ENCODE measurements at places on chromosomes 2 and 18.

DNA sequence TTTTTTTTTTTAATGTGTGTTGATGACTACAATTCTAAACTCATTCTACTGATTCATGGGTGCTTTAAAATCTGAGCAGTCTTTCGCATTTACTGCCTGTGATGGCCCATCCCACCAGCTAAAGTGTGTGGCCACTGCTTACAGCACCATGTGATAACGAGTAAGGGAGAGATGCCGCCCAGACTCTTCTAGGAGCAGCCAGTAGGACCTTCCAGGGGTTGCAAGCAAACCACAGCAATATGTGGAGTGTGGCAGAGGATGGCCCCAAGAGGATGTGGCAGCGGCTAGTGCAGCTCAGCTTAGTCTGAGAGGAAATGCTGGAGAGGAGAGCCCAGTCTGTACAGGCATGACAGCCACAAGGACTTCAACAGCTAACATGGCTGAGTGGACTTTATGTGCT is 14.9 kb downstream of the IL1B start:
- no peak for DNase-seq

DNA sequence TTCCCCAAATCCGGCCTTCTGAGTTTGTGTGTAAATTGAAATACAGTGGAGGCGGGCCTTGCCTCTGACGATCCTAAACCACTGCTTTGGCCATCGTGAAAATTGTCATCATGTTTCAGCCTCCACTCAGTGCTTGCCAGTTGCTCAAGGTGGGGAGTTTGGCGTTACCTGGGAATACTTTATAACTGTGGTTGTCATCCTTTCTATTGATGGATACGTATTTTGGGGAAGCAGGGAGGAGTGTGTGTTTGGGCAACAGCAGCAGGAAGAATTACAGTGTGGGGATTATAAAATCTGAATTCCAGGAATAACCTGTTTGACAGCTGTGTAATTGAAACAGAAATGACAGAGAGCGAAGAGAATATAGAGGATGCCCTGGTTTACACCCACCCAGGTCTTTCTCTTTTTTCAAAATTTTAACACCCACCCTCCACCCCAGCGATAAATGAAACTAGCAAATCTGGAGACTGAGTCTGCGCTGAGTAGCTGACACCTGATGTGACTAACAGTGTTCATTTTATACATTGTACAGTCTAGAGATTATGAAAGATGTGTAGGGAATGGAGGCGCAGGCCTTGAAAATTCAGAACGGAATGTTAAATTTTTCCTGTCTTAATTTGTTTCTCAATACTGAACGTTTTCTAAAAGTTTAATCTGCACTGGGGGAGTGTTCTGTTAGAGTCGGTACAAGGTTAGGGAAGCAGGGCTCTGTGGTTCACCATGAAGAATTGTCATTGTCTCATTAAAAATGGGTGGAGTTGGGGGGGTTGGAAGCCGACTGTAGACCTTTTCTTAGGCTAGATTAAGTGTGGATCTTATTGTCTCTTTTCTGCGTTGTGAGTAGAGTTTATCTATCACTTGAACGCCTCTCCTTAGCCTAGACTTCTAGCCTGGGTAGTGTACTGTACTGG is 1.6 kb downstream of the MAP4K4 start:
- DNase-seq: no peak

- peak; percentile 49 for DNase-seq
Measured at GRCh38 chr2:217713395-217714286, 289.2 kb downstream of the TNS1 start.

DNA sequence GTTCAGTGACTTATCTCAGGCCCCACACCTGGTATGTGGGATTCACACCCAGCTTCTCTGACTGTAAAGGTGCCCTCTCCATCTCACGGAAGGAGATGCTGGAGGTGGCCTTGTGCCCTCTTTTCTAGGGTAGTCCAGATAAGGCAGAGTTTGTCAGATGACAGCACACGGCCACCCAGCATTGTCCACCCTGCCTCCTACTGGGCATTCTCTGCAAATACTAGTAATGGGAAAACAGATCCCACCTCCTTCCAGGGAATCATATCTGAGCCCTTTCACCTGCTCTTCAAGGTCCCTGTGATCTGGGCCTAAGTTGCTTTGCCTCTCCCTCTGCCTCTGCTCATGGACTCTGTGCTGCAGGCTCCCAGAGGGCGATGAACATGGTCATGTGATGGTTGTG is 214.7 kb downstream of the CLIP4 start:
- DNase-seq: no peak

DNA sequence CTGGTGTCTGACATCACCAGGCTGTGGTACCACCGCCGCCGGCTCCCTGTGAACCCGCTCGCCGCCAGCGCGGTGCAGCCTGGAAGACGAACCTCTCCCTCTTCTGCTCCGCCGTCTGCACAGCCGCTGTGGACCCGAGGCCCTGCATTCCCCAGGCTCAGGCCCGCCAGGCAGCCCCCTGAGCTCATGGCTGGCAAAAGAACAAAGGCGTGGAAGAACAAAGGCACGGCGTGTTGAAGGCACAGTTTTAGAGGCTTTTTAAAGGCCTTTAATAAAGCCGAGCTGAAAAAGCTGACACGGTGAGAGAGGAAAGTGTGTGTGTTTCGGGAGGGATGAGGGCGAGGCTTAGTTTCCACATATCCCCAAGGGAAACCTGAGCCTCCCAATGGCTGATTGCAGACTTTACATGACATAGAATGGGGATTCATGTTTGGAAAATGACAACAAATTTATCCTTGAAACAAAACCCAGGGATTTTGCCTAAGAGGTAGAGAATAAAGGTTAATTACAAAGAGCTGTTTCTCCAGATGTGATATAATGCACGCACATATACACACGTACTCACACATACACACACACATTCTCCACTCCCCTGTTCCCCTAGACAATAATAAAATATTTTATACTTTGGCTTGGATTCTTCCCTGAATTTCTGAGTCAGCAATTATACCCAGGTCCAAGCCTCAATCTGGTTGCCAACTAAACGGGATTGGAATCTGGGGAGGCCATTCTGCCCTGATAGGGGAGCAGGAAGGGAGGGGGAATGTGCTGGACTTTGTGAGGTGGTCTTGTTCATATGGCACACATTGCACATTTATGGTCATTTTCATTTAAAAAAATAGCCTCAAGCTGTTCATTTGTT is 39.7 kb downstream of the RFX8 start:
- no peak for DNase-seq

- DNase-seq: no peak
Measured at GRCh38 chr2:42171396-42171980, 2.3 kb downstream of the EML4 start.

DNA sequence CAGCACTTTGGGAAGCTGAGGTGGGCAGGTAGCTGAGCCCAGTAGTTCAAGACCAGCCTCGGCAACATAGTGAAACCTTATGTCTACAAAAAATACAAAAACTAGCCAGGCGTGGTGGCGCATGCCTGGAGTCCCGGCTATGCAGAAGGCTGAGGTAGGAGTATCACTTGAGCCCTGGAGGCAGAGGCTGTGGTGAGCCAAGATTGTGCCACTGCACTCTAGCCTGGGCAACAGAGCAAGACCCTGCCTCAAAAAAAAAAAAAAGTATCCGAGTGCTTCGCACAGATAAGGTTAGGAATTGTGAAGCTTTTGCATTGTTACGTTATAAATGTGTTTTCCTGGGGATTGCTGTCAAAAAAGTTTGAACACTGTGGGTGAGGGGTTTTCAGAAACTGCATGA is 4.1 kb downstream of the CTDSP1 start:
- no peak for DNase-seq

DNA sequence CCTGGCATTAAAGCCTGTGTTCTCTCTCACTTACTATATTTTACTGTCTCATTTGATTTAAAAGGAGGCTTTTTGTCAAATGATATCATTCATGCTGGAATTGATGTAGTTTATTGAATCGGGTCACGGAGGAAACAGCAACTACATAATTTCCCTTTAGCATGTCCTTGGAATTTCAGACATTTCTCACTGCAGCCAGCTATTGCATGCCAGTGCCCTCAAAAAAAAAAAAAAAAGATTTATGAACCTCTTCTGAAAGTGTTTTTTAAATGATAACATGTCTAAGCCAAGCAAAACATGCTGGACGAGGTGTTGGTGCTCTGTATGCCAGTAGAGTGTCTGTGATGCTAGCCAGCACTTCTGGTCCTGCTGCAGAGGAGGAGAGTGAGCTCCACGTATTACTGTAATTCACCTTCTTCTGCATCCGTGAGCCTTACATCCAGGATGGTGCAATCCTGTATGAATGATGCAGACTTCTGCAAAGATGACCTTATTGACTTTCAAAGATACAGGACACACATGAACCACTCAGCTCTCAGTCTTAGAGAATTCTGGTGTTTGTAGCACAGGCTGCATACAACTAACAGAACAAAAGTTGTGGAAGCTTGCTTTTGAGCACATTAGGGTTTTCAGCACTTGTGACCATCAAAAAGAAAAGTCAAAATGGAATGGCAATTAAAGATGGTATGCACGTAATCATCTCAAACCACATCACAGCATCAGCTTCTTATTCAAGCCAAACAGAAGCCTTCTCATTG is 31.1 kb downstream of the UGP2 start:
- no peak for DNase-seq

- no peak for DNase-seq
Measured at GRCh38 chr2:62724106-62724505, 18.6 kb downstream of the EHBP1 start.

DNA sequence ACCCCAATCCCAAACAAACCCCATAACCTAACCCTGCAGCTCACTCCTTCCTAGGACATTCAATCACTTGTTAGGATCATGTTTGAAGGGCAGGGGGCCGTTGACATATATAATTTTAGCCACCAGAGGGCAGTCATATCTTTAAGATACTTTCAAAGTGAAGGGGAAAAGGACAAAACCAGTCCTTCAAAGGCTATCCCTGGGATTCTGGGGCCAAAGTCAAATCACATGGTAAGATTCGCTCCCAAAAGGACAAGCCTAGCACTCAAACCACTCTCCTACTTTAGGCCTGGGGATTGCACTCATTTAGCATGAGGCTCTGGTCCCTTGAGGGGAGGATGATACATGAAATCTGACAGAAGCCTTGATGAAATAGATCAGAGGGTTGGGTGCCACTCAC is 44.6 kb downstream of the HAUS1 start:
- DNase-seq: peak; percentile 38

DNA sequence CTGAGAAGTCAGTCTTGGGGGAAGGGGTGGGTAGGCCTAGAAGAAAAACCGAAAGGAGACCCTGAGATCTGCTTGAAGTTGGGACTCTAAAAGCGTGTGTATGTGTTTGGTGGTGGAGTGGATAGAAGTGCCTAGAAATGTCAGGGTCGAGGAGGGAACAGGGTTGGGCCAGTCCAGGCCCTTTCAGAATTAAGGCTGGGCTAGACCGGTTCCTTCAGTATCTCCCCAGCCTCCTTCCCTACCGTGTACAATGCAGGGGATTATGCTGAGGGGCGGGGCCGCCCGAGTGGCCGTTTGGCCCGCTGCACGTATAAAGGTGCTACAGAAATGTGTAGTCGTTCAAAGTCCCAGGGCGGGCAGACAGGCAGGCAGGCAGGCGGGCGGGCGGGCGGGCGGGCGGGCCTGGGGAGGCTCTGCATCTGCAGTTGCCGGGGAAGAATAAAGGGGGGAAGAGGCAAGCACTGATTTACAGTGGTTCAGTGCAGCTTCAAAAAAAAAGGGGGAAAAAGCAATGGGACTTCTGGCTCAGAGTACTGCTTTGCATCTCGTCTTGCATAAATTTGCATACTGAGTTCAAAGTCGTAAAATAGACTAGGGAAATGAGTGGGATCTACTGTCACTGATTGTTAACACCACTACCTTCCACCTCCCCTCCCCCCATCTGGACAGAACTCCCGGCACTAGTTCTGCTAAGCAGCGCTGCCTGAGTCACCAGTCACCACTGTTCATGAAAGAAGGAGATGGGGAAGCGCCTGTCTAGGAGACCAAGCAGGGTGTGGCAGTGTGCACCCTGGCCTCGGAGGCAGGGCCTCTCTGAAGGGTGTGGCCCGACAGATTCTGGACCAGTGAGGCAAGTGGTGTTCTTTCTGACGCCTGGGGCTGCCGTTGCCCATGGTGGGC is 3.6 kb downstream of the IGFBP2 start:
- DNase-seq: peak; percentile 48

GRCh38 chr2:168200930-168201583 is 46.3 kb downstream of the STK39 start:
- DNase-seq: no peak

DNA sequence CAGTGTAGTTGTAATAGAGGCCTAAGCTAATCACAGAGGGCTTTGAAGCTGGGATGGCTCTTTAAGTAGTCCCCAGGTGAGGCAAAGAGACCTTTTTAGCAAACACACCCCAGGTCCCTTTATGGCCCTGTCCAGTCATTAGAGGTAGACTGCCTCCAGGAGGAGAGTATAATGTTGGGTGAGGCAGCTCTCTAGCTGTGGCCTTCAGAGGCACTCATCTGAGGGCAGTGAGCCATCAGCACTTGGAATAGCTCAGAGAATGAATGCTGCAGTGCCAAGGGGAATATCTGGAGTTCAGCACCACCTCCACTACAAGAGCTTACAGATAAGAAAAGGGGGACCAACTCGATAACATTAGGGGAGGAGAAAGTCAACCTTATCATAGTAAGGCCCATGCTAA is 52.8 kb downstream of the UNC80 start:
- no peak for DNase-seq

- no peak for DNase-seq
Measured at GRCh38 chr2:24885221-24886125, 34.6 kb downstream of the ADCY3 start.

GRCh38 chr2:71857636-71858035 is 290.0 kb downstream of the CYP26B1 start:
- no peak for DNase-seq

DNA sequence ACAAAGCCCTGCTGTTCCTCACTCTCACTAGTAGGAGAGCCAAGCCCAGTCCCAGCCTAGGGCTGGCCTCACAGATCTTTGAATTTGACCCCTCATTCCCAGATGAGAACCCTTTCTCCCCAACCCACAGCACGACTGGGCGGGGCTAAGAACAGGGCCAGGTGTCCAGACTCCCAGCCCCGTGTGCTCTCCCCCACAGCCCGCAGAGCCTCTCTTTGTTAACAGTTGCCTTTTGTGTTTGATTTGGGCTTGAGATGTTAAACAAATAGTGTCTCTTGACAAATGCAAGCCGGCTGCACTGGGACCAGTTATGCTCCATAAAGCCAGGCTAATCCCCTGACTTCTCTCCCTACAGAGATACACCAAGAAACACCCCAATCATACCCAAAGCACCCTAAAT is 4.7 kb upstream of the KCNK3 start:
- DNase-seq: no peak

GRCh38 chr2:117738991-117739839 is 75.3 kb upstream of the DDX18 start:
- DNase-seq: no peak

DNA sequence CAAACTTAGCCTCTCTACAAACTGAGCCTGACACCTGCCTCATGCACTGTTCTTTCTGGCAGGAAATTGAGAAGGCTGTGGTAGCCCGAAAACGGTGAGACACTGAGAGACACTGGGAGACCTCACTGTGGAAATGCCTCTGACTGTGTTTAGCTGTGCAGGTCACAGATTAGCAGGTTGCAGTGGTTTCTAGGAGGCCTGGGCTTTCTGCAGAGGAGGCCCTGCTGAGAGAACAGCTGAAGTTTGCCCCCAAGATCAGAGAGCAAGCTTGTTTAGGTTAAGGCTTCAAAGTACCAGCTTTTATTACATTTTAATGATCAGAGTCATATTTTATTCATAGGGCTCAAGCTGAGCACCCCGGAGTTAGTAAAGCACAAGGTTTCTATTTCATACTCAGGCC is 68.7 kb upstream of the LYPD6 start:
- DNase-seq: no peak
